Nucleus accumbens (tissue), 56 donors: ENCODE measurements at places on chromosomes 7 and 10.

GRCh38 chr10:8504499-8504898 lies 450.0 kb downstream of the GATA3 start:
- DNase-seq, result no peak

DNA sequence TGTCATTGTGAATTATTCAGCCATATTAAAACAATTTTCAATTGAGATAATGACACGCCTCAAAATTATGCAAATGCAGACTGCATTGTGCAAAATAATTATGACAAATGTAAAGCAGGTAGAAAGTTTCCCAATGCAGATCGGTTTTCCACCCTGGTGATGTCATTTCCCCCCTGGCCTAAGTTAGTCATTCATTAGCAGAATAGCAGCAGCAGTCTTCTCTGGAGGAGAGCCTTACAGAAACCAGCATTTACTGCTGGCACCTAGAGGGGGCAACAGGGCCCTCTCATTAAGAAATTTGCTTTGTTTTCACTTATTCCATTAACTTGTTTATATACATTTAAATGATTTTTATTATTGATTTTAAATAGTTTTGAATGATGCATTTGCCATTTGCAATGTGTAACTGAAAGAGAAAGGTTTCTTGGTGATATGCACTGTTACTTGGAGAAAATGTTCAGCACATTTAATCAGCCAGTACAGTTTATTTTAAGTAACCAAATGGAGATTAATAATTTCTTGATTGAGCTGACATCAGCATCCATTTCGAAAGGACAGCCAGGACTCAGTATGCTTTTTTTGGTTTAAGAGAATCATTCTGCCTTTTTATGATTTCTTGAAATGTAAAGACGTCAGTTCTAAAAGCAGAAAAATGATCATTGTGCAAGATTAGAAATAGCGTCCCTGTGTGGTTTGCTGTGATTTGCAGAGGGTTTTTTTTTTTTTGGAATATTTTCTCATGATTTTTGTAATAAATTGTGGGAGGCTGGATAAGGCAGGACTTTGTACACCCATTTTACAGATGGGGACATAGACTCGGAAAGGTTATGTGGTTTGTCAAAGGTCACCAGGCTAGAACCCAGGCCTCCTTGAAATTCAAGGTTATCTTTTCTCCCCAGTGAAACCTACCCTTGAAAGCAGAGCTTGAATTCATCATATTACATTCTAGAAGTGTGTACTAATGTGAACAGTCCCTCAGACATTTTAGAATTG lies 3.5 kb downstream of the ARID5B start:
- DNase-seq, result no peak

DNA sequence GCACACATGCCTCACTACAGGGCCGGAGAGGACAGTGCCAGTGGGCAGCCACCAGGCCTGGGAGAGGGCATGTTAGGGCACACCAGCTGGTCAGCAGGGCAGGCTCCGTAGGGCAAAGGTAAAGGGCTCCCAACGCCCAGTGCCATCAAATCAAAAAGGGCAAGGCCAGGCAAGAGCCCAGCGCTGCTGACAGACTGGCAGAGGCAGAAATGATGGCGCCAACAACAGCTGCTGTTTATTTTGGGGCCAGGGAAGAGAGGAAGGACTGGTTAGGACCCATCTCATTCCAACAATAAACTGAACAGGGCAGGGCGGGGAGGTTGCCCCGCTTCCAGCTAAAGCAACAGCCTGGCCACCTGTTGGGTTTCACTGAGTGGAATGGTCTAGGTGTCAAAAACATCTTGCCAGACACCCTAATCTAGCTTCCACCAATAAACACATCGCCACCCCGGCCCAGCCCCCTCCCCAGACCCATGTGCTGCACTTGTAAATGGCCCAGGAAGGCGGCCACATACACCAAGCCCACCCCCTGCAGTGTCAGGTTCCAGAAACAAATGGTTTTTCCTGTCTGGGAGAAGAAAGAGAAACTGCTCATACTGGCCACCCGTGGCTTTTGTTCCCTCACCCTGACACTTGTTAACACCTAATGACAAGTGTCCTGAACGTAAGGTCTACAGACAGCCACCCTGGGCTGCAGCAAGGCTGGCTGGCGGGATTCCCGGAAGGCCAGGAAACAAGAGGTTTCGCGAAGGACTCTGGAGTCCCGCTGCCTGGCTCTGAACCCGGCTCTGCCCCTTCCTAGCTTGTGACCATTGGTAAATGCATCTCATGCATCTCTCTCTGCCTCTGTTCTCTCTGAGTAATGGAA lies 15.3 kb downstream of the SH3PXD2A start:
- no peak for DNase-seq

- no peak for DNase-seq
Observed at GRCh38 chr7:157877298-157878090, 540.7 kb downstream of the DNAJB6 start.

DNA sequence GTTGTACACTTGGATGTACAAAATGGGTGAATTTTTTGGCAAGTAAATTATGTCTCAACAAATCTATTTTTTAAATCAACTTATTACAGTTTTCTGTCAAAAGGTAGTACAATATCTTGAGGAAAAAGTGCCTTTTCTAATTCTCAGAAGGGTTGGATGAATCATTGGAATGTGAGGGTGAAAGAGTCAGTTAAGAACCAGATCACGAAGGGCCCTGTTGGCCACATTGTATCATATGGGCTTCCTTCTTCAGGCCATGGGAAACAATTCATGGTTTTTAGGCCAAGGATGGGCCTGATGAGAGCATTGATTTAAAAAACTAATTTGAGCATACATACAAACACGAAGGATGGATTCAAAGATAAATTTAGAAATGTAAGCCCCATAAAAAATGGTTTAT lies 503.7 kb downstream of the TNS3 start:
- no peak for DNase-seq

- DNase-seq, result no peak
Observed at GRCh38 chr7:151871189-151871735, 5.7 kb downstream of the PRKAG2 start.

GRCh38 chr10:4138146-4138721 lies 353.2 kb upstream of the KLF6 start:
- DNase-seq, result no peak
